ENCODE measurements at places on chromosomes 16 and 17.

- DNase-seq = no peak
These were observed 206.8 kb downstream of the PHKB start for GRCh38 chr16:47667956-47668355.

DNA sequence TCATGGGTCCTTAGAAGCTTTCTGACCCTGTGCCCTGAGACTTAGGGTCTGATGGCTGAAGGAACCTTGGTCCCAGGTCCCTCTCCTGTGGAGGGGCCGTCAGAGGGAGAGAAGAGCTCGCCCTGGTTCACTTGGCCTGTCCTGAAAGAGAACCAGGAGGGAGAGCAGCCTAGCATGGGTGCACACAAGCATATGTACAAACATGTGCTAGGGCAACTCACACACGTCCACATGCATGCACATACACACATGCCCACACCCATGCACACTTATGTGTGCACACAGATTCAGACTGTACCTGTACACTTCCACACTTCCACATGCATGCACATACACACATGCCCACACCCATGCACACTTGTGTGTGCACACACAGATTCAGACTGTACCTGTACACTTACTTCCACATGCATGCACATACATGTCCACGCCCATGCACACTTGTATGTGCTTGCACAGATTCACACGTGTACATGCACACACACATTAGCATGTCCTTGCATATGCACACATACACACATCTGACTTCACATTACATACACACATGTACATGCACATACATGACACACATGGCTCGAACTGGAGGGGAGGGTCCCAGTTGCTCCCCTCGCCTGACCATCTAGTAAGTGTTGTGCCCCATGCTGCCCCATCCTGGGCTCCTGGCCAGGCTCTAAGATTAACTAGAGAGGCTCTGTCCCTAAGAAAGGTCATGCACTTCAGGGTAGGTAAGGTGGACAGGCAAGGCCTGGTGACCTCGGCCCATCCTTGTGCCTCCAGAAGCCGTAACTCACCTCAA is 122.0 kb downstream of the METRNL start:
- no peak for DNase-seq

DNA sequence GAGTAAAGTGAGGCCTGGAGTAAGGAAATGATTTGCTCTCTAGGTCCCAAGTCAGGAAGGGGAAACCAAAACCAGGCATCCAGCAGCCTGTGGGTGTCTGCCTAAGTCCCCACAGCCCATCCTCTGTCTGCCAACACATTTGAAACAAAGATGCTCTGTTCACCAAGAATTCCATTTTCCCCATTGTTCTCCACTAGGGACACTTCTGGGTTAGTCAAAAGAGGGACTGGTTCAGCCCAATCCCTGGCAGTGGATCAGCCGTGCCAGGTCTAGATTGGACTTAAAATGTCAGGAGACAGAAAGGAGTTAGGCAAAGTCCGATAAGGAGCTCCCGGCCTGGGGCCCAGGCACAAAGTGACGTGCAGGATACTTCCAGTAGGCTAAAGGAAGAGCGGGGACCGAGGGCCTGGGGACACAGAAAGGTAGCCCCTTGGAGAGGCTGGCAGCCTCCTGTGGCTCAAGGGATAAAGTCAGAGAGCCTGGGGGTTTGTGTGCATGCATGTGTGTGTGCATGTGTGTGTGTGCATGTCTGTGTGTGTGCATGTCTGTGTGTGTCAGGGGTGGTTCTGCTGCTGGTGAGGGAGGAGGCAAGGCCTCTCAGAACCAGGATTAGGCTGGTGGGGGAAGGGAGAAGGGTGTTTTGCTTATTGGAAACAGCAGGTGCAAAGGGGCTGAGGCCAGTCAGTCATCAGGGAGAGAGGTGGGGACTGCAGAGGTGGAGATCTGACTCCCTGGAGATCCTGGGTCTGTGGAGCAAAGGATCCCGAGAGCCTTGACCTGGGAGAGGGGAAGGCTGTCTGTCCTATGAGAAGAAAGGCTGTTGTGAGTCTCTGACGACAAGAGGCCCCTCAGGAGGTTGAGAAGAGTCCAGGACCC is 41.7 kb upstream of the IL34 start:
- DNase-seq = no peak

- DNase-seq = no peak
These were observed 2.9 kb upstream of the NAGS start for GRCh38 chr17:44001461-44001920.

Data from NCI-H1048 (cell line).